ENCODE measurements at places on chromosomes 6 and 20. TPM values are rescaled to one million over a fixed set of nuclear protein-coding genes. Genes with fewer than 3 reads are reported as not detected.

MAFB gene
- total RNA-seq: not detected

ITPR3 gene
- total RNA-seq: 36.6 TPM

USP49 gene
- total RNA-seq: 5.7 TPM

TMC2 gene
- not detected for total RNA-seq

EDN3 gene
- 0.09 TPM for total RNA-seq

ABHD16B gene
- total RNA-seq: not detected

TMEM74B gene
- 1.8 TPM for total RNA-seq

SUMO4 gene
- total RNA-seq: 4.7 TPM

BMP6 gene
- 0.18 TPM for total RNA-seq

PGC gene
- not detected for total RNA-seq

POPDC3 gene
- total RNA-seq: not detected

BCAS4 gene
- 31.7 TPM for total RNA-seq

SIGLEC1 gene
- not detected for total RNA-seq

DHX16 gene
- 31.3 TPM for total RNA-seq

FRK gene
- total RNA-seq: 0.04 TPM

BHLHE23 gene
- total RNA-seq: not detected

EYA4 gene
- total RNA-seq: not detected

GRCh38 chr6:26536571-26537159, 1.5 kb upstream of the HMGN4 start:
- peak; percentile 79 for DNase-seq

DNA sequence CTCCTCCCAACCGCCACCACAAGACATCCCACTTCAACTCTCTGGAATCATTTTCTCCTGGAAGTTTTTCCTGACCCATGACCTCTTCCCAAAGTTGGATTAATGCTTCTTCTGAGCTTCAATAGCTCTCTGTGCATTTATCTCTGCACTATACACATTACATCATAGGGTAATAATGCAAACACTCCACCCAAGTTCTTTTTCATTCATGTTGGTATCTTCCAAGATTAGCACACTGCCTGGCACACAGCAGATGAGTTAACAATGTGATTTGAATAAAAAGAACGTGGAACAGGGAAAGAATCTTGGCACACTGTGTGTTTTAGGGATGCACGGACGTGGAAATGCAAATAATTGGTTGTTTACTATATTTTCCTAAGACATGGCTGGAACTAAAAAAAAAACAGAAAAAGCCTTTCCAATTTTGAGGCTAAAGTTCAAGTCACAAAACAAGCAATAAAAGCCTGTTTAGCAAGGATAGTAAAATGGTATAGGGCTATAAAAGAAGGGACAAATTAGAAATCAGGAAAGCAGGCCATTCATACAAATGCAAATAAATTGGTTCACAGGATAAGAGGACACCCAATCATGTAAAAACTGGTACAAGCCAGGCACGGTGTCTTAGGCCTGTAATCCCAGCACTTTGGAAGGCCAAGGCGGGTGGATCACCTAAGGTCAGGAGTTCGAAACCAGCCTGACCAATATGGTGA, 1.6 kb upstream of the FAM135A start:
- DNase-seq: no peak

GRCh38 chr6:13467216-13467600, 20.2 kb downstream of the GFOD1 start:
- DNase-seq: no peak

- DNase-seq: no peak
These were observed 177.8 kb upstream of the ECI2 start for GRCh38 chr6:4313044-4313686.

DNA sequence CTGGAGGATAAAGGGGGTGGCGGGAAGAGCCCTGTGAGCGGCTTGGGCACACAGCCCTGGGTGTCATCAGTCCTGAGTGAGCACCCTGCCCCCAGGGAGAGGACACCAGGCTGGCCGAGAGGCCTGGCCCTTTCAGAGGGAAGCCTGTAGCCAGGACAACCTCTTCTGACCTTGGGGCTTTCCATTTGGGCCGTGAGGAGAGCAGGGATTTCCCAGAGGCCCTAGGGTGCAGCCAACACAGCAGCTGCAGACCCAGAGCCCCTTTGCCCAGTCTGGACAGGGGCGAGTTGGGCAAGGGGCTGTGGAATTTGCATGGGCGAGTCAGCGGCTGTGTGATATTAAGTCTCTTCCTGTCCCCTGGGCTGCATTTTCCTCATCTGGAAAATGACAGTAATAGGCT, 6.3 kb downstream of the MAP1LC3A start:
- no peak for DNase-seq

- DNase-seq: no peak
These were observed 105.5 kb downstream of the ASCC3 start for GRCh38 chr6:100775667-100776066.

GRCh38 chr6:163460307-163460782, 45.8 kb downstream of the QKI start:
- DNase-seq: peak; percentile 9

DNA sequence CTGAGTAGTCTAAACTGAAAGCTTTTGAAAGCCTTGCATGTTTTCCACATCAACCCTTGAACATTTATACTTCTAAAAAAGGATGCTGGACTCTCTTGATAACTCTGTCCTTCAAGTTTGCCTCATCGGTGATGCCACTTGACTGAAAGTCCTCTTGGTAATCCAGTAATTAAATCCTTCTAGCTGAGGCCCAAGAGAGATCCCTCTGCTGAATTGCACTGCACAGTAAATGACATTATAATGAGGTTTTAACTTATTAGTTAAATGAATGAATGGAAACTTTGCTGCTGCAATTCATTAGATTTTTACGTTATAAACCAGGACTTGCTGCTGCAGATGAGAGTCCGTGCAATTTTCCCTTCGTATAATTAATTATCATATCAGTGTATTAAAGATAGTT, 363.9 kb upstream of the FLRT3 start:
- no peak for DNase-seq

DNA sequence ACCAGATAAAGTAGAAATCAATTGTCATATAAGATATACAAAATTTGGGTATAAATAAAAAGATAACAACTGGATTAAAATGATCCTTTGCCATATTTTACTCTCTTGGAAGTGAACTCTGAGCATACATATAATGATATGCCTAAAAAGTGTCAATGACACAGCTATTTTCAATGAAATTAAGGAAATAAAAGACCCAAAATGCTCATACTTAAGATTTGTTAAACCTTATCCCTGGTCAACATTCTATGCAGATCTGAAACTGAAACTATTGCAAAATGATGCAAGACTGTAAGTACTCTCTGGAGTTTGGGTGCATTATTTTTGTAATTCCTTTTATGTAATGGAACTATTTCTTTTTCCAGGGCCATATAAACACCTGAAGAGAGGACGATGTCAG, 119.0 kb upstream of the SGK1 start:
- DNase-seq: no peak

GRCh38 chr6:33840048-33840926, 36.5 kb upstream of the MLN start:
- peak; percentile 68 for DNase-seq

DNA sequence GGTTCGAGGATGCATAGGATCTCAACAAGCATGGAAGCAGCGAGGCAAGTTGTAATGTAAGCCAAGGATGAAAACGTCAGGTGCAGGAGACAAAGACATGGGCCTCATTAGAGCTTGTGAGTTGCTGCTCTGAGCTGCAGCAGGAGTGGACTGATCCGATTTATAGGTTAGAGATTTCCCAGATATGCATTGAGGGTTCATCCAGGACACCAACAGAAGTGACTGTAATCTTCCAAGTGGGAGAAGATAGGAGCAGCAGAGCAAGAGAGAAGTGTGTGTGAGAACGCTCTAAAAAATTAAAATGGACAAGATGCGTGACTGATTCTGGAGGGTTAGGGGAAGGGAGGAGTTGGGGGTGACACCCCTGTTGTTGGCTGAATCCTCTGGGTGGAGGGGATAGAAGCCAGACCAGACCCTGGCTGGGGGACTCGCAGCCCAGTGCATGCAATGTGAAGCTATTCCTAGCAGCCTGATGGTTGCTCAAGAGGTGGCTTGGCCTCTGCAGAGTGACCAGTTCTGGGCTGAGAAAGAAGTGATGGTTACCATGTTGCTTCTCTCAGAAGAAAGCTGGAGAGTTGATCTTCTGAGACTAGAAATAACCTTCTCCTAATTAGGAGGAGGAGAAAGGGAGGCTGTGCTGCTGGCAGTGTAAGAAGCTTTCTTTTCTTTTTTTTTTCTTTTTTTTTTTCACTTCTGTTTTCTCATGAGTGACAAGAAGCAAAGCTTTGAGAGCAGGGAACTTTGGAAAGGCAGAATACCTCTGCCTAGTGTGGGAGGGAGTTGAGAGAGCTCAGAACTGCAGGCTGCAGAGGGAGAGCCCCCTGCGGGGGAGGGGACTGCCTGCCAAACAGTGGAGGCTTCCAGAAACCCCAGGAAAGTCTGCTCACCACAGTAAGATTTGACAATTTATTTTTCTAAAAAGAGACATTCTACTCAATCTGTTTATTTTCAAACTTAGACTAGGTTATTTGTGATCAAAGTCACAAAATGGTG, 116.9 kb downstream of the SLX4IP start:
- peak; percentile 56 for DNase-seq

- DNase-seq: no peak
These were observed 13.8 kb upstream of the PCK1 start for GRCh38 chr20:57546956-57547649.

DNA sequence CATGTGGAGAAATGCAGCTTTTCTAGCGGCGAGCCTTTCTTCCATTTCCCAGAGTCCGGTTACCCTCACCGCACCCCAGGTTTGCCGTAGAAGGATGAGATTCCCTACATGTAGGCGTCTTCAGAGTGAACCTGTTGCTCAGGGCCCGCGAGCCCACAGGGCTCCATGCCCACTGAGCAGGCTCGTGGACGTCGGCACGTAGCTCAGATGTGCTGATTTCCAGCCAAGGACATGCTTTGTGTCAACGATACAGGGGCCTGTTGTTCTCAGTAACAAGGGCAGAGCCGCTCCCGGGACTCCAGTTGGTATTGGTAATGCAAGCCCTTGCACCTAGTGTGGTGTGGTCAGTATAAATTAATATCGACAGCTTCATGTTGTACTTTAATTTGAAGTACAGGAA, 159.6 kb downstream of the MTHFD1L start:
- DNase-seq: no peak

- DNase-seq: no peak
These were observed 116.7 kb upstream of the SSTR4 start for GRCh38 chr20:22918286-22918983.

- DNase-seq: no peak
These were observed 3.7 kb downstream of the TFAP2D start for GRCh38 chr6:50716899-50717509.

DNA sequence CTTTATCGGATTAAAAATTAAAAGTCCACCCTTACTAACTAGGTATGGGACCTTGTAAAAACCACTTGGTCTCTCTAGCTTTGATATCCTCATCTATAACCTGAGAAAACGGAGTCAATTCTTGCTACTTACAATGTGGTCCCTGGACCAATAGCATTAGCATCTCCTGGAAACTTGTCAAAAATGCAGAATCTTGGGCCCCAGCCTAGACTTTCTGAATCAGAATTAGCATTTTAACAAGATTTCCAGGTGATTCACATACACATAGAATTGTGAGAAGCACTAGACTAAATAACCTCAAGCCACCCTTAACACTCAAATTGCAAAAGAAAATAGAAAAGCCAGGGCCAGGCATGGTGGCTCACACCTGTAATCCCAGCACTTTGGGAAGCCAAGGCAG, 96.6 kb downstream of the RNGTT start:
- DNase-seq: no peak

- DNase-seq: no peak
These were observed 248.8 kb upstream of the AFDN start for GRCh38 chr6:167577891-167578361.

DNA sequence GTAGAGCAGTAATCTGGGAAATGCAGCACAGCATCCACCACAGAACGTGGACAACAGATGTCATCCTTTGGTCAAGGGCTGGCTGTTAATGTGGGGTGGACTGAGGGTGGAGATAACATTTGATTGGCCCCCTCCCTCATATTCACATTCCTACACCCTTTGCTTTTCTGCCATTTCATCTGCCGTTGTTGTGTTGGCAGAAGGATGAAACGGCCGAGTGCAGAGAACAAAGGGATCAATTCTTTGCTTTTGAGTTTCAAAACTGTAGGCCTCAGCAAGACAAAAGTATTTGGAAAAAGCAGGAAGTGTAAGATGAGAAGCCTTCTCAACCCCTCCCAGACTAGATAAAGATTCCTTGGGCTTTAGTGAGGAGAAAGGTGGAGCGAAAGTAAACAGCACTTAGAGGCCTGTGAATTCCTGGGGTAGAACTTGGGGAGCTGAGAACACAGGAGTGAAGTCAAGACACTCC, 74.2 kb upstream of the PHIP start:
- DNase-seq: no peak

- no peak for DNase-seq
These were observed 84.4 kb downstream of the WASF1 start for GRCh38 chr6:110095101-110095500.

DNA sequence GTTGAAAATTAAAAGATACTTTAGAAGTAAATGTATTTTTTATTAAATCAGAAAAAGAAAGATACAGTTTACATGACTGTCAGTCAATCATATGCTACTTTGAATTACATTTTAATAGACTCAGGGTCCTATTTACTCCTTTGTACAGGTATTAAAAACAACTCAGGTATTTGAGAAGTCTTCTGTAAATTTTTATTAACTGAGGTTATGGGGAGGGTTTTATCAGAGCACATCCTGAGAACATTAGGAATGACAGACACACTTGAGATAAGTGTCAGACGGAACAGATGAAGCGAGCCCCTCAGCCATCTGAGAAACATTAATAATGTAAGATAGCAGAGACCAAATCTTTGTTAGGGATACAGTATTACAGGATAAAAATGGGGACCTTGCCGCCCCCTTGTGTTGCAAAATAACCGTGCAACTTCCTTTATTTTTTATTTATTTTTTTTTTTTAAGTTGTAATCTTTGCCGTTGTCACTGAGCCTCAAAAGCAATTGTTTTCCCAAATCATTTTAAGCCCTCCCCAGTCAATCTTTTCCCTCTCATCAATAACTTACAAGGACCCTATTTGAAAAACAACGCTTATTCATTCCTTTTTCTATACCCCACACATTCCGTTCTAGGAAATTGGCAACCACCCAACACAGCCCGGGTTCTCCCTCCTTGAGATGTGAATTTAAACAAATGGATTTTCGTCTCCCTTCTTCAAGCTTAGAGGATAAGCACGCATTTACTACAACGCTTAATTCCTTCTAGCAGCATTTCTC, 126.7 kb downstream of the BCAS1 start:
- peak; percentile 69 for DNase-seq

- no peak for DNase-seq
These were observed 531.4 kb upstream of the RNF217 start for GRCh38 chr6:124430740-124431318.

GRCh38 chr6:75143191-75143590, 62.7 kb downstream of the COL12A1 start:
- no peak for DNase-seq

- DNase-seq: no peak
These were observed 80.2 kb upstream of the PRDM1 start for GRCh38 chr6:106005954-106006353.

- DNase-seq: no peak
These were observed 188.2 kb downstream of the NFATC2 start for GRCh38 chr20:51354191-51354768.

GRCh38 chr6:65450451-65450850, 256.6 kb downstream of the EYS start:
- DNase-seq: no peak

Measured in activated CD8-positive, alpha-beta T cell treated with anti-CD3 and anti-CD28 coated beads for 36 hours (primary cell).